Cardiac fibroblast (primary cell): ENCODE measurements at places on chromosomes 3 and 15.

DNA sequence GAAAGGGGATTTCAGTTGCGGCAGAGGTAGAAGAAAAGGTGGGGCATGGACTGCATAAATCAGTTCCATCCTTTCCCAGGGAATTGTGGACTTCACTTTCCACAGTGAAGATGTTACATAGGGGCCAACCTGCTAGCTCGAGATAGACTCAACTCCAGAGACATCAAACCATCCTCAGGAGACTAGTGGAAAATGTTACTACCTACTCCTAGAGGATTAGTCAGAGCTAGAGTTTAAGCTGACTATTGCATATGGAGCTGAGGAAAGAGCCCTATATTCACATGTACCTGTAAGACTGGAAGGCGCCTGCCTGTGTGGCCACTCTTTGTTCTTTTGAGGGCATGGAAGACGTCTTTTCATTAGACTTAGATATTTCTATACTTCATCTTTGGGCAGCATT lies 69.2 kb downstream of the KLHL25 start:
- peak; percentile 39 for DNase-seq

DNA sequence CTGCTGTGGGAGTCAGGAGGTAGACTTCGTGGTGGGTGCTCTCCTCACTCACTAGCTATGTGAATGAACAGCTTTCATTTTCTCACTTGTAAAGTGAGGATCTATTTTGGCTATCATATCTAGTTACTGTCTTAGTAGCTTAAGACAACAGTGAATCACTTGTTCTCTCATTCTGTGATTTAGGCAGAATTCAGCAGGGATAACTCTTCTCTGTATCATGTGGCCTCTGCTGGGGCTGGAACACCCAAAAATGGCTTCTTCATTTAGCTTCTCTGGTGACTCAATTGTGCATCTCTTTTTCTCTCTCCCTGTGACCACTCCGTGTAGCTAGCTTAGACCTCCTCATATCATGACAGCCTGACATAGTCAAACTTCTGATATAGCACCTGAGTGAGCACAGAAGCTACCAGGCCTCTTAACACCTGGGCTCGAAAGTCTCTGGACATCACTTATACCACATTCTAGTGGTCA lies 68.4 kb downstream of the BFSP2 start:
- DNase-seq = no peak

- no peak for DNase-seq
Observed at GRCh38 chr3:133016838-133017309, 21.3 kb upstream of the TMEM108 start.

DNA sequence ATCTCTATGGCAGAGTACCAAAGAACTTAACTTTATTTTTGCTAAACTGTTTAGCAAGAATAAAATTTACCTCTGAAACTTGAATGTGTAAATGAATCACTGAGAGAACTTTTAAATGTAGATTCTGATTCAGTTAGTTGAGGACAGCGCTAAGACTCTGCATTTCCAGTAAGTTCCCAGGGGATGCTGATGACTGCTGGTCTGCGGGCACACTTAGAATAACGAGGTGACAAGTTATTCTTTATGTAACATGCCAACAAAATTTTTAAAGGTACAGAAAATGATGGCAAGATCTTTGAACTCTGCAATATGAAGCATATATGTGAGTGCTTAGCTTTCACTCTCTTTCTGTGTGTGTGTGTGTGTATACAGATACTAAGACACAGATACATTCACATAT lies 56.4 kb downstream of the TGFBR2 start:
- DNase-seq = no peak

GRCh38 chr15:71249986-71250385 lies 134.7 kb downstream of the THSD4 start:
- DNase-seq = peak; percentile 69

- peak; percentile 22 for DNase-seq
Observed at GRCh38 chr3:195556390-195556789, 13.3 kb upstream of the PPP1R2 start.

- DNase-seq = no peak
Observed at GRCh38 chr15:69722924-69723323, 270.3 kb downstream of the RPLP1 start.

GRCh38 chr15:63922261-63922904 lies 88.6 kb upstream of the HERC1 start:
- DNase-seq = peak; percentile 36

GRCh38 chr15:84821501-84822021 lies 4.4 kb downstream of the ALPK3 start:
- peak; percentile 69 for DNase-seq

DNA sequence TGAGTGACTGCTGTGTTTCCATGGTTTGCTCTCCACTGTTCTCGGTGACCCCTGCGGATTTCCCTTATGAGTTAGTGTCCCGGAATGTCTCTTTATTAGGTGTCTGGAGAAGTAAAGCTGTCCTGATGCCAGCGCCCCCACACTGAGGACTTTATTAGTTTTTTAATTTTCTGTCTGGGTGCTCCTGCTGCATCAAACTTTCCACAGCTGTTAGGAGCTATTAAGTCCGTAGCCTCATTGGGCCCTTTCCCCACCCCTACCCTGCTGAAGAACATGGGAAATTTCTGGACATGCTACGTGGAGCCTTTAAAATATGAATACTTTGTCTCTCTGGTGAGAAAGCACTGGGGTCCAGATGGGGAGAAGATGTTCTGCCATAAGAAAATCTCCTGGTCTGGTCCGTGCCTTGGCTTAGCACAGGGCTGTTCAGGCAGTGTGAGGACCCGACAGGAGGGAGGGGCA lies 161.7 kb upstream of the HES1 start:
- DNase-seq = no peak

- peak; percentile 5 for DNase-seq
Observed at GRCh38 chr15:95990833-95991232, 339.7 kb upstream of the NR2F2 start.

DNA sequence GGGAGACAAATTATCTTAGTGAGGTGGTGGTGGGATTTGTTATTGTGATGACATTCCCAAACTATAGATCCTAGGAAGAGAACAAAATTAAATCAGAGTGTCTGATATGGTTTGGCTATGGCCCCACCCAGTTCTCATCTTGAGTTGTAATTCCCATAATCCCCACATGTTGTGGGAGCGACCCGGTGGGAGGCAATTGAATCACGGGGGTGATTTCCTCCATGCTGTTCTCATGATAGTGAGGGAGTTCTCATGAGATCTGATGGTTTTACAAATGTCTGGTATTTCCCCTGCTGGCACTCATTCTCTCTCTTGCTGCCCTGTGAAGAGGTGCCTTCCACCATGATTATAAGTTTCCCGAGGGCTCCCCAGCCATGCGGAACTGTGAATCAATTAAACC lies 62.0 kb downstream of the RPL22L1 start:
- peak; percentile 29 for DNase-seq

DNA sequence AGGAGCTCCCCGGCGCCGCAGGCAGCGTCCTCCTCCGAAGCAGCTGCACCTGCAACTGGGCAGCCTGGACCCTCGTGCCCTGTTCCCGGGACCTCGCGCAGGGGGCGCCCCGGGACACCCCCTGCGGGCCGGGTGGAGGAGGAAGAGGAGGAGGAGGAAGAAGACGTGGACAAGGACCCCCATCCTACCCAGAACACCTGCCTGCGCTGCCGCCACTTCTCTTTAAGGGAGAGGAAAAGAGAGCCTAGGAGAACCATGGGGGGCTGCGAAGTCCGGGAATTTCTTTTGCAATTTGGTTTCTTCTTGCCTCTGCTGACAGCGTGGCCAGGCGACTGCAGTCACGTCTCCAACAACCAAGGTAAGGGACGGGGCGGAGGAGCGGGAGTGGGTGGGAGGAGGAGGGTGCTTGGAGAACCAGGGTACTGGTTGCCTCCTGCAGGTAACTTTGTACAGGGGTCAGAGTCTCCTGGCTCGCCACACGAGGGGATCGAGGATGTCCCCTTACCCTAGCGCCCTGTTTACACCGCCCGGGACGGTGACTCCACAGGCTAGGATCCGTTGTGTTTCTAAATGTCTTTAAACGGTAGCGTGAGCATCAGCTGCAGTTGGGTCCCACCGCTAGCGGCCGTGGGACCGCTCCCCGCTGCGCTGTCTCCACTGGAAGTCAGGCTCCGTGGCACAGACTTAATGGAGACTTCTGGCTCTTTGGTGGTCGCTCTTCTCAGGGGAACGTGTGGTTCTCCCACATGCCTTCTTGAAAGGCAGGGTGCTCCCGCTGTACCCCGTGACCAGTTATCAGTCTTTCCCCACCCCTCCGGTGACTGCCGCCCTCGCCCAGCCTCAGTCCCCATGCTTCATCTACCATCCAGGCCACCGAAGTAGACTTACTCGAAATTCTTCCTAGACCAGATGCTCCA lies 515 bp downstream of the EPHA6 start:
- DNase-seq = no peak

- no peak for DNase-seq
Observed at GRCh38 chr3:152491922-152492321, 223.2 kb downstream of the MBNL1 start.

- DNase-seq = peak; percentile 56
Observed at GRCh38 chr3:21893242-21893641, 142.2 kb upstream of the ZNF385D start.

GRCh38 chr15:42375252-42375651 lies 16.0 kb downstream of the CAPN3 start:
- DNase-seq = no peak

DNA sequence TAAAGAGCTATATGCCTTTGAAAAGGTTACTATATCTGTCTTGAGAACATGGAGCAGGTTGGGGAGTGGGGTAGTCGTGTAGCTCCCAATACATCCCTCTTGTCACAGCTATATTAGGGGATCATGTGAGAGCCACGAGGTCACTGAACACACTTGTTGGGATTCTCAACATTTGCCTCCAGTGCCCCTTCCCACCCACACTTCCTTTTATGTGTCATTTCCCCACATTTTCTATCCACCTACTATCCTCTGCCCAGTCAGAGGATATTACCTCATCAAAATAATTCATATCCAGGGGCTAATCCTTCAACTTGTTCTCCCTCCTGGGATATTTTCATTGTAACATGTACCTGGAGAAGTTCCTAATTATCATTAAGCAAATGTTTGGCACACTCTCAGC lies 85.0 kb downstream of the CYP19A1 start:
- DNase-seq = no peak

DNA sequence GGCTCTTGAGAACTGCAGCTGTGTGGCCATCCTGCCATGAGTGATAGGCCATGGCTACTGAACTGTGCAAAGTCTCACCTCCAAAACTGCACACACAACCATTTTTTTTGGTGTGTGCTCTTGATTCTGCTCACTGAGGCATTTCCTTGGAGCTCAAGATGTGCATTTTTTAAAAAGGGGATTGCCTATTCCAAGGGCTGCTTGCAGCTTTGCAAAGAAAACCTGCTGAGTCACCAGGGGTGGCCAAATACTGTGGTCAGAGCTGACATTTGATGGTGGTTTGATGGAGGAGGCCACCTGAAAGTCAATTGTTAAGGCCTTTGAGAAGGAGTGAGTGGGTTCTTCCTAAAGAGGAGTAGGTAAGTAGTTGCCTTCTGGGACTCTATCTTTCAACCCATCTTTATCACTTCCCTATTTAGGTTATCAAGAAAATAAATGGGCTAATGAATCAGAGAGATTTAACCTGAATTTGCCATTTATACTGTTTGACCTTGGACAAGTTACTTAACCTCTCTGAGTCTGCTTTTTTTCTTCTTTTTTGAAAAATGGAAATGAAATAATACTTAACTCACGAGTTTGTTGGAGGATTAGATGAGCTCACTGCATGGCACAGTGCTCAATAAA lies 87.9 kb downstream of the CHST2 start:
- DNase-seq = peak; percentile 33

- DNase-seq = no peak
Observed at GRCh38 chr3:36317915-36318314, 62.4 kb upstream of the STAC start.

DNA sequence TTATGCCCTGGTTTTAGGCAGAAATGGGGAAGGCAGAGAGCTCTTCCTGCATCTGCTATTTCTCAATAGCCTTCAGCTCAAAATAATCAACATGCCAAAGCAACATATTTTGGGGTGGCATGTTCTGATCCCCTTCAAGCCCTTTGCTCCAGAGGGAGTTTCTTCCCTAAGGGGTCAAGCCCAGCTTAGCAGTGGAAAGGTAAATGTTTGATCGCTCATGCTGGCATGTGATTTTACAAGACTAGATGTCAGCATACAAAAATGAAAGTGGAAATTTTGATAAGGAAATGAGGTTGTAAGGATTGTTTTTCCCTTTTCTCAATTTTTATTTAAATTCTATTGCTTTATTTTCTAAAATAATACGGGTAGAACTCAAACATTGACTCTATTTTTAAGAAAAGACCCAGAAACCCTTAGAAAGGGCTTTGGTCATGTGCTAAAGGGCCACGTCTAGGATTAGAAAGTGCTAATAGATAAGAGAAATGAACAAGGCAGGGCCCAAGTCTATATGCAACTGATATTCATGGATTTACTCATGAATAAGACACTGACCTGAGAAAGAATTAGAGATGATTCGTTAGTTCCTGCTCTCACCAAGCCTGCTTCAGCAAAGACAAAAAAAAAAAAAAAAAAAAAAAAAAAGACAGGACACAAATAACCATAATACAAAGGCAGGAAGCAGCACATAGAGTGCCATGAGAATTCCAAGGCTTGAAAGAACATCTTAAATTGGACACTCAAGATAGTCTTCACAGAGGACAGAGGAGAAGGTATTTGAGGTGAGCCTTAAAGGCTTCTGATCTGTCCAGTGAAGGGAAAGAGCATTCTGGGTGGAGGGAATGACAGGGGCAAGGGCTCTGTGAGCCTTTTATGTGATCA lies 55.0 kb upstream of the NR2E3 start:
- DNase-seq = peak; percentile 13

- DNase-seq = no peak
Observed at GRCh38 chr3:50241713-50242380, 5.8 kb downstream of the GNAI2 start.

- peak; percentile 37 for DNase-seq
Observed at GRCh38 chr3:5136211-5136918, 14.3 kb downstream of the ARL8B start.

DNA sequence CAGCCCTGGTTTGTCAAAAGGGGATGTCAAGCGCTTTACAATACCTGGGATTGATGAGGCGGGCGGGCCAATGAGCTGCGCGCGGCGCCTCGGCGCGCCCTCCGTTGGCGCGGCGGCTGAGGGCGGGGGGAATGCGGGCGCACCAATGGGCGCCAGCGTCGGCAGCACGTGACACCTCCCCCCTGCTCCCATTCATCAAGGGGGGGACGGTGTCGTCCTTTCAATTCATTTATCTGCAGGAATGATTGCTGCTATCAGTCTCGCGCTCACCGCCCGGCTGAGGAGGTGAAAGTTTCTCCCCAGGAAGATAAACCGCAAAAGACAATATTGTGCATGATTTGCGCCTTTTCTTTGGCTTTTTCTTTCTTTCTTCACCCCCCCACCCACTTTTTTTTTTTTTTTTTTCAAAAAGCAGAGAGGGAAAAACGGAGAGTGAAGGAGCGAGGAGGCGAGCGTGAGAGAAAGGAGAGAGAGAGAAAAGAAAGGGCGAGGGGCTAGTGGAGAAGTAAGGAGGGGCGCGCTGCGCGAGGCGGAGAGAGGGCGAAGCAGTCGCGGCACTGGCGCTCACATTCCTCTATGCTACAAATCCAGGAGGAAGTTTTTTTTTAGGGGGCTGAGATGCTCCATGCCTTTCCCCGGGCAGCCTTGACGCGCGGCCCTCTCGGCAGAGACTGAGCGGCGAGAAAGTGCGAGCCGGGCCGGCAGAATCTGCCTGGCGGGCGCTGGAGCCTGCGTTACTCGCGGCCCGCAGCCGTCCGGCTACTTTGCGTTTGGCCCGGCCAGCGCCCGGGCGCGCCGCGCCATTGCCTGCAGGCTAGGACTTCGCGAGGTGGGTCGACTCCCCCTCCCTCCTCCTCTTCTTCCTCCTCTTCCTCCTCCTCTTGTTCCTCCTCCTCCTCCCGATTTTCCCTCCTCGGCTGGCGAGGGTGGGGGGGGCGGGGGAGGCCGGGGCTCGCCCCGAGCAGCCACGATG lies at the start of gene ZIC1:
Gene ZIC1, plus strand, starts transcription at position 223 of the 973 bp plus-strand sequence. Its CDS starts 748 bp downstream, at position 971.
- DNase-seq = no peak

GRCh38 chr3:167814441-167814951 lies 79.0 kb downstream of the SERPINI1 start:
- DNase-seq = peak; percentile 78
